ENCODE measurements at places on chromosomes 13 and 19.

DNA sequence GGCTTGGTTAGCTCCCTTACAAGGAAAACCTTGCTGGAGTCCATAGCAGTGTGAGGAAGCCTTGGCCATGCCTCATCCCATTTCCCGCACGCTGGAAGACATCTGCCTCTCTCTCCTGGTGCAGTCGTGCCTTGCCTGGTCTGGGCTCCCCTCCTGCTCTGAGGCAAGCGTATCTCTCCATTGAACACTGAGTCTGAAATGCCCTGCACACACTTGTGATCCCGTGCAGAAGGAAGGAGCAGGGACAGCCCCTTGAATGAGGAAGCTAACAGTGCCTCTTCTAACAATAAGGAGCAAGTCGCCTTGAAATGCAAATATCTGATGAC is 407 bp upstream of the ZNF440 start:
- DNase-seq: no peak

DNA sequence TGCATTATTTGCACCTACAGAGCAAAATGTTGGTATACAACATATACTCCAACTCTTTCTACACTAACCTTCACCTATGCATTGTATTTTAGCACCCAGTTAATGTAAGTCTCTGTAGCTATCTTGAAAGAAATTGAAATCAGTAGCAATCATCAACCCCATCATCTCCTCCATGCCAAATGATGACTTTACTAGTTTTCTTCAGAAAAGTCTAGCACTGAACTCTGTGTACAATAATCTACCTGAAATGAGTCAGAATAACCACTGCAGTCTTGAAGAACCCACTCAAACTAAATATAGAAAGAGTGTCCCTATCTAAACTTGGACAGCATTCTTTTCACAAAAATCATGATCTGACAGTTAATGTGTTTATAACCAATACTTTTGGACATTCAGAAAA is 9.8 kb downstream of the IRS2 start:
- no peak for DNase-seq

- no peak for DNase-seq
These were observed 120.1 kb upstream of the GPR12 start for GRCh38 chr13:26880735-26881134.

- no peak for DNase-seq
These were observed 1190.5 kb upstream of the SLC10A2 start for GRCh38 chr13:104256701-104257100.

DNA sequence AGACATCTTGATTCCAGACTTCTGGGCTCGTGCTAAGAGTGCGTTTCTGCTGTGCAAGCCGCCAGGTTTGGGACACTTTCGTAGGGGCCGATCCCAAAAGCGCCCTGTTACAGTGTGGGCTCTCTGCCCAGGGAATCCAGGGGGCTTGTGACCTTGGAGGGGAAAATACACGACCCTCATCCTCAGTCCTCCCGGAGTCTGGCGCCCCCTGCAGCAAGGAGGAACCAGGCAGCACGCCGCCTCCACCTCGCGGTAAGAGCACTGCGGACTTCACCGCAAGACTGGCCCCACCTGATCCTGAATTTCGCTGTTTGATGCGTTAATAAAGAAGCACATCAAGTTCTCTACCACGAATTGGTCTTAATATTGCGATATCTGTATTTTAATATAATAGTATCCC is 5.2 kb downstream of the POLRMT start:
- no peak for DNase-seq

DNA sequence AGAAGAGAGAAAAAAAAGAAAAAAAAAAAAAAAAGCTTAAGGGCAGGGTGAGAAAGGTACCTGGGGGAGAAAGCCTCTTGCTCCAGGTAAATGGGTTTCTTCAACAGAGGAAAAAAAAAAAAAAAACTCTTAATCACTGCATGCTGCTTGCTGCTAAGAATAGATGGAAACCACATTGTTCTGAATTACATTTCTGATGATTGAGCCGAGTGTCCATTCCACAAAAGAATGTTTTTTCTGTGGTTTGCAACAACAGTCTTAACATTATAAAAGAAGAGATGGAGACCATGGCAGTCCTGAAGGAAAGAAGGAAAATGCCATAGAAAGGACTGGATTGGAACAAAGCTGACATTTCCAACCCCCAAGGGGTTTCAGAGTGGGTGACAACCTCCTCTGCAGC is 1312.7 kb downstream of the SLITRK1 start:
- no peak for DNase-seq

GRCh38 chr19:37763488-37763887 is 15.9 kb downstream of the ZNF573 start:
- no peak for DNase-seq

DNA sequence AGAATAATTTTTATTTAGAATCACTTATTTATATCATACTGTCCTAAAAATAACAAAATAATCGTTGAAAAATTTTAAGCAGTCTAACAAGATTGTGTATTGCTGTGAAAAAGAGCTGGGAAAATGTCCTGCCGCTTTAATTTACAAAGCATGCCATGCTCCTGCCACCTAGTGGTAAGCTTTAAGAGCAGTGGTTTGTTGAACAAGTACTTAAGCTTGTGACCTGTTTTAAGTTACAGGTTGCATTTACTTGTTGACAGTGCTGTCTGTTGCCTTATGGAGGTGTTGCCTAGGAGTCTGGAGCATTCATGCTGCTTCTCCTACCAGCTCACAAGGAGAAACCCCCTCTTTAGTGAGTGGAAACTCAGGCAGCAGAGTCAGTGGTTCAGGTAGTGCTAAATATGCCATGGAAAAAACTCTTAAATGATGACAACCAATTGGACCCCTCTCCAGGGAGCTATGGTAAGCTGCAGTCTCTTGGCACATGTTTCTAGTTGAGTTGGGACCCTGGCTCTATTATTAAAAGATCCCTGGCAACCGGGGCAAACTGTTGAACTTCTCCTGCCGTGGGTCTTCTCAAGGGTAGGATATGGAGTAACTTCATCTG is 68.4 kb downstream of the SPATA13 start:
- DNase-seq: peak; percentile 84

GRCh38 chr13:104782741-104783140 is 1716.5 kb upstream of the SLC10A2 start:
- DNase-seq: no peak

DNA sequence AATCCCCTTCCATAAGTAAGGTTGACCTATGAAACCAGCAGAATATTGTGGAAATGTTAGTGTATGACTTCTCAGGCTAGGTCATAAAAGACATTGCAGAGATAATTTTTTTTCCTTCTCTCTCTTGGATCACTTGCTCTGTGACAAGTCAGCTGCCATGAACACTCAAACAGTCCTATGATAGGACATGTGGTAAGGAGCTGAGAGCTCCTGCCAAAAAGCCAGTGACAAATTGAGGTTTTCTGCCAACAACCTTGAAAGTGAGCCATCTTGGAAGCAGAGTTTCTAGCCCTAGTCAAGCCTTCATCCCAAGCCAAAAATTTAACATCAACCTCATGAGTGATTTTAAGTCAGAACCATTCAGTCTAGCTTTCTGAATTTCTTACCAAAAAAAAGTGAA is 270.9 kb upstream of the NBEA start:
- no peak for DNase-seq

DNA sequence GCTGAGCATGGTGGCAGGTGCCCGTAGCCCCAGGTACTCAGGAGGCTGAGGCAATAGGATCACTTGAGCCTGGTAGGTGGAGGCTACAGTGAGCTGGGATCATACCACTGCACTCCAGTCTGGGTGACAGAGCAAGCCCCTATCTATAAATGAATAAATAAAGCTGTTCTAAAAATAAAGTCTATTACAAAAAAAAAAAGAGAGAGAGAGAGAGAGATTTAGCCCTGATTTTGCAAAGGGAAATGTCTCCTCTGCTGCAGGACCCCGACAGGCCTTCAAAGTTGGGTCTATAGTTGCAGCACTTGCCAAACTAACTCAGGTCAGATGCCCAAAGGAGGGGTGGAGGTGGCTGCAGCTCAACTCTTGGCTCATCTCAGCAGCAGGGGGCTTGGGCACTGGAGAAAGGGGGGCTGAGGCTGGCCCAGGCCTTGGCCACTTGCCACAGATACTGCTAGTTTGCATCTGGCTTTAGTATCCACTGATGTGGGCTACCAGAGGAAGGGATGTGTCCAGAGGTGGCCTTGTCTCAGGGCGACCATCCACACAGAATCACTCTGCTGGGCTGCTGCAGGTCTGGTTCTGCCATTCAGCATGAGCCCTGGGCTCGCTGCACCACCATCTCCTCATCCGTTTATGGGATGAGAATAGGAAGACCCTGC is 30.8 kb upstream of the AKT2 start:
- no peak for DNase-seq

DNA sequence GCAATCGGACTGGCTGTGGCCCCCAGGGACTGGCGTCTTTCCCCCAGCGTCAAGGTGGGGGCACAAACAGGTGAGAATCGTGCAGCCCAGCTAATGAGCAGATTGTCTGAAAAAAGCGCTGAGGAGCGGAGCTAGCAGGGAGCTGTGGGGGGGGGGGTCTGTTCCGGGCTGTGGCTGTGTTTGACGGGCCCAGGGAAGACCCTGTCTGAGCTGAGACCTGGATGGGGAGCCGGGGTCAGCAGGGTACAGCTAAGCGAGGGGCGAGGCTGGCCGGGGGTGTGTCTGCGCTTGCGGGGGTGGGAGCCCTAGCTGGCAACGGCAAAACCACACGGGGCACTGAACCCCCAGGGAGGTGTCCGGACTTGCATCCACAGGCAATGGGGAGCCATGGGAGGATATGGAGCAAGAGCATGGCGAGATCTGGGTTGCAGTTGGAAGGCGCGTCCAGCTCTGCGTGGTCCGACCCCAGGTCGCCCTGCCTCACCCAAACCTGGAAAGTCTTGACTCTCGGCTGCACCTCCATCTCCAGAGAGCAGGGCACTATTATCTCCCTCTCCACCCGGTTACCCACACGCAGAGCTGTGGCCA is 4.6 kb downstream of the LINGO3 start:
- no peak for DNase-seq

- no peak for DNase-seq
These were observed 5.2 kb upstream of the KBTBD7 start for GRCh38 chr13:41199526-41199925.

- DNase-seq: no peak
These were observed 13.7 kb downstream of the GAS6 start for GRCh38 chr13:113849981-113850721.

DNA sequence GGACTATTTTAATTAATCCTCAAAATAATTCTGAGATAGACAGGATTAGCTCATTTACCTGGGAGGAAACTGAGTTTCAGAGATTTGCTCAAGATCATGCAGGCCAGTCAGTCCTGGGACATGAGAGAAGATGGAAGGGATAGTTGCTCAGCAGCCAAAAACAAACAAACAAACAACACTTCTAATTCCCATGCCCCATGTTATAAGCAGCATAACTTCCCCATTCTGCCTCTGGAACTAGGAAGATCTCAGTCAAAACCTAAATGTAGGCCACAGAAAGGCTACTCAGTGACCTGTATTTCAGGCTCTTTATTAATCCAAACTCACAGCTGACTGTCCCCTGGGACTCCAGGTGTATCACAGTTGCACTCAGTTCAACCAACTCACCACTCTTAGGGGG is 489.2 kb upstream of the NBEA start:
- DNase-seq: no peak

DNA sequence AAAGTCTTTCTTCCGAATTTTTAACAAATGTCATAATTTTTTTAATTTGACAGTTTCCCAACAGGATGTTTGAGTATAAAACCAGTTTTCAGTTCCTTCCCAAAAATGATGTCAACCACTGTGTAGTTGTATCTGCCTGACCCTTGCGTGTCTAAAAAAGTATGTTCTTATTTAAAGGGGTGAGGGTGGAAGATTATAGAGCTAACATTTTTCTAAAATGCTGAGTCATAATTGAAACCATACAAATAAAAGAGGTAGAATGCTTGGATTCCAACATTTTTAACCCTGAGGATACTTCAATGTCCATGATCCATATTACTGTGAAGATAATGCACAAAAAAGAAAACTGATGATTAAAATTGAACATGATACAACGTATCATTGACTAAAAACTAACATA is 1388.8 kb downstream of the UQCRFS1 start:
- DNase-seq: no peak

- DNase-seq: no peak
These were observed 25.4 kb upstream of the ABCC4 start for GRCh38 chr13:95326695-95327094.

GRCh38 chr13:113089693-113090414 is 15.7 kb upstream of the F7 start:
- DNase-seq: no peak

DNA sequence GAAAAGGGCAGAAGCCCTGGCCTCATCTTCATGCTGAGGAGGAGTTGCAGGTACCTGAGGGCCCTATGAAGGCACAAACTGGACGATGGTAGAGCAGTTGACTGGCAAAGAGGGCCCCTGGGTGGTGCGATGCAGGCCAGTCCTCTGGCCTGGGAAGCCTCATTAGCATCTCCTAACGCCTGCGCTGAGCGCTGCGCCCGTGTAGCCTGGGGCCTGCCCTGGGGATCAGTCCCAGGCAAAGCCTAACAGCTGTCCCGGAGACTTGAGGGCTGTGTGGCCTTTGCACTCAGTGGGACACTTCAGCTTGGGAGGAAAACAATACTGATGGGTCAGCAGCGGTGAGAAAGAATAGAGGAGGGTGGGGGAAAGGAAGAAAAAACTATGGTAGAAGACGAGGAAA is 187.7 kb downstream of the RAP2A start:
- DNase-seq: no peak

DNA sequence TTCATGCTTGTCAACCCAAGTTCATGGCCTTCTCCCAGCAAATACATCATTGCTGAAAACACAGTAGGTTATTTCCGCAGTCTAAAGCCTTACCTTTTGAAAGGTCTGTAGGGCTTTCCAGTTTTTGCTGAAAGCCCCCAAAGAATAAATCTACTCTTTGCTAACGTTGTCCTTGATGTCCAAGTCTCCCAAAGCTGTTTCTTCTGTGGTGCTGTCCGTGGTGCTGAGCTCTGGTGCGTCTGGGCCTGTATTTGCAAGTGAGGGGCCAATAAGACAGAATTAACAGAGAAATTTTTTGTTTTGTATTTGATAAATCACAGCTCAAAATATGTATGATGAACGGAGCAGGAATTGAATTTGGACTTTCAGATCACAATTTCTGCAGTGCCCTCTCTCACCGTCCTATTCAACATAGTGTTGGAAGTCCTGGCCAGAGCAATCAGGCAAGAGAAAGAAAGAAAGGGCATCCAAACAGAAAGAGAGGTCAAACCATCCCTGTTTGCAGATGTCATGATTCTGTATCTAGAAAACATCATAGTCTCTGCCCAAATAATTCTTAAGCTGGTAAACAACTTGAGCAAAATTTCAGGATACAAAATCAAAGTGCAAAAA is 9.8 kb upstream of the LGALS16 start:
- DNase-seq: peak; percentile 53

- DNase-seq: no peak
These were observed 5.2 kb upstream of the DPP9 start for GRCh38 chr19:4728871-4729270.

Measured in dermis blood vessel endothelial cell (primary cell).